ENCODE measurements at places on chromosomes 5 and 9.

DNA sequence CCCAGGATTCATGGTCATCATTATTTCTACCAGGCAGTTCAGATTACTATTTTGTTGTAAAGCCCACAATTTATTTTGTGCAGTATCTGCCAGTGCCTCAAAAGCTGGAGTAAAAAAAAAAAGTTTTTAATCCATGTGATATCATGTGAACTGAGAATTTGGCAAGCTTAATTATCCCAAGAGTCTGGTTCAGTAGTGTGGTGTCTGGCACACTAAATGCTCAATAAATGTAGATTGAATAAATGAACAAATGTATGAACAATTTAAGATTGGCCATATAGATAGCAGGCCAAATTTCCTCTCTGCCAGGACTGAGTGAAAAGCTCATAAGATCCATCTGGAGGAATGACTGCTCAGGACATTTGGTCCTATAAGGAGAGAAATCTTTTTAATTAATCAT is 533.0 kb downstream of the TLE1 start:
- DNase-seq, result no peak

DNA sequence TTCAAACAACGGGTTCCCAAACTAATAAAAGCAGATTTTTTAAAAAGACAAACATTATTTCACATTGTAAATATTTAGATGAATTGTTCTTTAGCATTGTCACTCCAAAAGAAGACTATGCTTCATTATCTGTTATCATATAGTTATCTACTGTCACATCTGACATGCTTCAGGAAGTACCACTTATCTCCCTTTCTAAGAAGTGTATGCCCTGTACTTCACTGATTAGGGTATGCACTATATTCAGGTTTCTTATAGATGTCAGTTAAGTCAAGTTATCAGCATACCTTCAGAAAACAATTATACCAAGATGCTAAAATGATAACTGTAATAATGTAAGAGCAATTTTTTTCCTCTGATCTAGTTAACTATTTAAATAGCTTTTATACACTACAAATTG is 40.4 kb downstream of the LMBRD2 start:
- no peak for DNase-seq

DNA sequence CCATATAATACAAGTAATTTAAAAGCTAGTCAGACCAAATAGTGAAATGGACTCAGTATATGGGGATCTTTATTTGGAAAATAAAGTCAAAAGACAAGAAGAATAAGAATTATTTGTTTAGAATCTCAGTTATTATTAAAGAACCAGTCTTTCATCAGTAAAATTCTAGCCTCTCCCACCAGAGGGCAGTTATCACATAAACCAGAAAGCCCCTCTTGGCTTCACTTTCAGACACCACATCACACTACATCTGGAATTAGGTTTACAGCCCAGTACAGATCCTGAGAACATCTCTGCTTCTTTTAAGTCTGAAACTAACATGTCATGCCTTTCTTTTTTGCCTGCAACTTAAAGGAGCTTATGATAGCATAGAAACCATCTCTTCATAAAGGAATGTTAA is 12.2 kb upstream of the HSPB3 start:
- DNase-seq, result no peak

DNA sequence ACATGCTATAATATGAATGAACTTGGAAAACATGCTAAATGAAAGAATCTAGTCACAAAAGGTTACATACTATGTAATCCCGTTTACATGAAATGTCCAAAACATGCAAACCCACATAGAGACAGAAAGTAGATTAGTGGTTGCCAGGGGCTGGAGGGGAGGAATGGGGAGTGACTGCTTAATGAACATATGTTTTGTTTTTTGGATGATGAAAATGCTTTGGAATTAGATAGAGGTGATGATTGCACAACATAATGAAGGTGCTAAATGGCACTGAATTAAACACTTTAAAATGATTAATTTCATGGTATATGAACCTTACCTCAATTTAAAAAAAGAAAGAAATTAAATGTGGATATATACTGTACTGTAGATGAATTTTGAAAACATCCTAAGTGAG is 17.6 kb upstream of the NDFIP1 start:
- no peak for DNase-seq

DNA sequence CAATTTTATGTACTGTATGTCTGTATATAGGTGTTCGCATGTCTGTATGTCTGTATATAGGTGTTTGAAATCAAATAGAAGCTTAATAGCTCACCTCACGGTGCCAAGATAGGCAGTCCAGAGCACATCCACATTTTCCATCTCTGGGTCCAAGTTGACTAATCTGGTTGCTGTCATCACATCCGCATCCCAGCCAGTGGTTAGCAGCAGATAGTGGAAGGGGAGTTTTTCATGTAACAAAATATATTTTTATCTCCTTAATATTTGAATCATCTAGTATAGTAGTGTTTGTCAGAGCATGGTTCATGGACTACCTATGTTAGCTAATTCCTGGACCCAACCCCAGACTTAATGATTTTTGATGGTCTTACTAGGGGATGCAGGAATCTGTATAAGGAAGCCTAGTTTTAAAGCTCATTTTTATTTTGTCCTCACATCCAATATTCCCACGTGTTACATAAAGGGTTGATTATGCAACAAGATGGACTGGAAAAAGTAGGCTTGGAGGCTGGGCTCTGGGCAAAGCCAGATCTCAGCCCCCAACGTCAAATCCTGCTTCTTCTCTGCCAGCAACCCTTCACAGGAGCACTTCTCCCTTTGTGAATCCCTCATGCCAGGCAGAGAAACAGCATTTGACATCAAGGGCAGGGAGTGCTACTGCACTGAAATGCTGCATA is 219.7 kb downstream of the ZSWIM6 start:
- DNase-seq, result no peak

GRCh38 chr5:126385524-126386502 is 37.4 kb upstream of the GRAMD2B start:
- DNase-seq, result no peak

DNA sequence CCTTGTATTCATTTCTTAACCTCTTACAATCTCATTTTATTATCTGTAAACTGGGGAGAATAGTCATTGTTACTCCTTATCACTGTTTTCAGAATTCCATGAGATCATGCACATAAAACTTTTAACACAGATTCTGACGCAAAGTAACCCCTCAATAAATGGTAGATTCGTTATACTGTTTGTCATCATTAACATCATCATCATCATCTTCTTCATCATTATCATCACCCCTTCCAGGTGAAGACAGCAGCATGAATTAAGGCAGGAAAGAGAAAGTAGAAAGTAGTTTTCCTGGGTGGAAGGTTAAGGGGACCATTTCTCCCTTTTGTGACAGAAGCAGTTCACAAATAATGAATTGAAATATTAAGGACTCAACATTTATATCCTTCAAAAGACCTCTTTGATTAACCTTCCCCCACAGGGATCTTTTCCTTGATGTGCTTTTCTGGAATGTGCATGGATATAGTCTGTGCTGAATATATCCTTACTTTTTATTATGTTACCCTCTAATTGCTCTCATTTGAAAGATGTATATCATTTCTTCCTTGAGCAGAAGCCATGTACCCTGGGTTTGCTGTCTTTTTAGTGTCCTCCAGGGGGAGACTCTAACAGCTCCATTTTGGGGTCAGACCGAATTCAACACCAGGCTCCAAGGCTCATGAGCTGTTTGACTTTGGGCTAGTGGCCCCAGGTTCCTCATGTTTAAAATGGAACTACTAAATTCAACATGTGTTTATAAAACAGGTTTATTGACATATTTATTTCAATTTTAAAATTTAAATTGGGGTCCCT is 1029.9 kb upstream of the WWC1 start:
- no peak for DNase-seq

DNA sequence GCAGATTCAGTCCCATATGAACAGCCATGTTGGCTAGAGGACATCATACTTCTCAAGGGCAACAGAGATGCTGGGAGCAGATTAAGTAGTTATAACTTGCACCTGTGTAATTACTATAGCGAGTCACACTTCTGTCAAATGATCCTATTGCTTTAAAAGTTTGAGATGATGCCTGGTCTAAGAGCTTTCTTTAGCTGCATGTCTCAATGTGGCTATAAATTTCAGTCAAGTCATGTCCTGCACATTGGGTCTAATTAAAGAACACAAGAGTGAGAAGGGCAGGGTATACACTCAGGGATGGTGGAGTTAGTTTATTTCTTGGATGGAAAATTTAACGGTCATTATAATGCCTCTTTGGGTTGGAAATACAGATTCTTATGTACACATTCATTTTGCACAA is 557.3 kb downstream of the RAB3C start:
- DNase-seq, result no peak

DNA sequence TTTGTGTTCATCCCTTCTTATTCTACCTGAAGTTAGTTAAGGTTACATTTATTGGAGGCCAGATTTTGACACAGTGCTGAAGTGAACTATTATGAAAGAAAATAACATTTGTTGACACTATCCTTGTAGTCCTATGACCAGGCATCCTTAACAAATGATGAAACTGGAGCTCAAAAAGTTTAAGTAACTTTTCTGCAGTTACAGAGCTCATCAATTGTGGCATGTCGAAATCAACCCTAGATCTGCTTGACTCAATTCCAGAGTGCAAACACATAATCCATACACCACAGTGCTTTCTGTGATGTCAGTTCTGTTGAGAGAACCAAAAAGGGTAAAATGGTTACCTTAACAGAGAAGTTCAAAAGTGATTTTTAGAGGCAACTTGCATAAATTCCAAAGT is 28.6 kb downstream of the KCNN2 start:
- DNase-seq, result no peak

DNA sequence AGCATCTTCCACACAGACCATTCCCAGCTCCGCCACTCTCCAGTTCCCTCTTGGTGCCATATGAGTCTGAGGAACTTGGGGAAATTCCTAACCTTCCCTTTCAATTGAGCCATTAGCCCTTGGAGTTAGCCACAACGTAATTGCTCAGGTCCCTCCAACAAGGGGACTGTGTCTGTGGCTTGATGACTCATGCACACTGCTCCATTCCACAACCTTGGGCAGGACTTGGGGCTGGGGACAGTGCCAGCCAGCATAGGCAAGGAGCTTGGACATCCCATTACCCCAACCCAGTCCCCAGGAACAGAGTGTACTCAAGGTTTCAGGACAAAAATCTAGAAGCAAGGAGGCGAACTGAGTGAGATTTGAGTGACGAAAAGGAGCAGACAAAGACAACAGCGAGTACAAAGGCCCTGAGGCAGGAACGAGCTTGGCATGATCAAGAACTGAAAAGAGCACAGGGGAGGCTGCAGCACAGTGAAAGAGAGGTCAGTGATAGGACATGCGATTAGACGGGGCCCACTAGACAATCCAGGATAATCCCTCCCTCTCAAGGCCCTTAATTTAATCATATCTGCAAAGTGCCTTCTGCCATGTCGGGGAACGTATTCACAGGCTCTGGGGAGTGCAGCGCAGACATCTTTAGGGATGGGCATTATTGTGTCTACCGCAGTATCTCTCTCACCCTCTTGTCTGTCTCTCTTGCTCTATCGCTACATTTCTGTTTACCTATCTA is 16.0 kb upstream of the JADE2 start:
- DNase-seq, result no peak

DNA sequence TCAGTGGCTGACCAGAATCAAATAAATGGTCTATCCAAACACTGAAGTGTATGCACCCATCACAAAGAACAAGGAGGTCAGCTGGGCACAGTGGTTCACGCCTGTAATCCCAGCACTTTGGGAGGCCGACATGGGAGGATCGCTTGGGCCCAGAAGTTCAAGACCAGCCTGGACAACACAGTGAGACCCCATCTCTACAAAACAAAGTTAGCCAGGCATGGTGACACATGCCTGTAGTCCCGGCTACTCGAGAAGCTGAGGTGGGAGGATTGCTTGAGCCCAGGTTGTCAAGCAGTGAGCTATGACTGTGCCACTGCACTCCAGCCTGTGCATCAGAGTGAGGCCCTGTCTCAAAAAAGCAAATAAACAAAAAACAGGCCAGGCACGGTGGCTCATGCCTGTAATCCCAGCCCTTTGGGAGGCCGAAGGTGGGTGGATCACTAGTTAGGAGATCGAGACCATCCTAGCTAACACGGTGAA is 40.5 kb downstream of the SEMA4D start:
- DNase-seq, result no peak

DNA sequence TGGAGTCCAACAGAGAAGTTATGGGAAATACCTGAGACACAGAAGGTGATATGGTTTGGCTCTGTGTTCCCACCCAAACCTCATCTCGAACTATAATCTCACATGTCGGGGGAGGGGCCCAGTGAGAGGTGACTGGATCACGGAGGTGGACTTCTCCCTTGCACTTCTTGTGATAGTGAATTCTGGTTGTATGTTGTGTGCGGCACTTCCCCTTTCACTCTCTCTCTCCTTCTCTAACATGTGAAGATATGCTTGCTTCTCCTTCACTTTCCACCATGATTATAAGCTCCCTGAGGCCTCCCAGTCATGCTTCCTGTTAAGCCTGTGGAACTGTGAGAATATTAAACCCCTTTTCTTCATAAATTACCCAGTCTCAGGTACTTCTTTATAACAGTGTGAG is 96.1 kb downstream of the TMEM232 start:
- DNase-seq, result no peak

GRCh38 chr9:89448381-89448780 is 49.5 kb downstream of the SEMA4D start:
- no peak for DNase-seq

DNA sequence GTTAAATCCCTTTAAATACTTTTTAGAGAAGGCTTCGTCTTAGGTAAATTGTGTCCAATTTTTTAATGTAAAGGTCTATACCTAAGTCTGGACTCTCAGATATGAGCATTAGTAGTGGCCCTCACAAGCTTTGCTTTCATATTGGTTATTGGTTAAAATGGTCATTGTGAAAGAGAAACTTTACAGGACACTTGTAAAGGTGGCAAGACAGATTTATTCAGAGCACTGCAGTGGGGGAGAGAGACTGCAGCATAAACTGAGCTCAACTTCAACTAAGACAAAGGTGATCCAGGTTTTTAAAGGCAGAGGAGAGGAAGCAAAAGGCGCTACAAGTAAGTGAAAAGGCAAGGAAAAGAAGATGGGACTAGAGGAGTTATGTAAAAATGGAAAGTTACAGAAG is 157.7 kb downstream of the PARP8 start:
- no peak for DNase-seq

- no peak for DNase-seq
Observed at GRCh38 chr5:90554358-90555006, 4.1 kb upstream of the ADGRV1 start.

GRCh38 chr5:91850031-91850430 is 466.9 kb upstream of the ARRDC3 start:
- DNase-seq, result no peak
